ENCODE measurements at places on chromosomes 1 and 21. TPM values are rescaled to one million over a fixed set of nuclear protein-coding genes. Genes with fewer than 3 reads are reported as not detected.

DNA sequence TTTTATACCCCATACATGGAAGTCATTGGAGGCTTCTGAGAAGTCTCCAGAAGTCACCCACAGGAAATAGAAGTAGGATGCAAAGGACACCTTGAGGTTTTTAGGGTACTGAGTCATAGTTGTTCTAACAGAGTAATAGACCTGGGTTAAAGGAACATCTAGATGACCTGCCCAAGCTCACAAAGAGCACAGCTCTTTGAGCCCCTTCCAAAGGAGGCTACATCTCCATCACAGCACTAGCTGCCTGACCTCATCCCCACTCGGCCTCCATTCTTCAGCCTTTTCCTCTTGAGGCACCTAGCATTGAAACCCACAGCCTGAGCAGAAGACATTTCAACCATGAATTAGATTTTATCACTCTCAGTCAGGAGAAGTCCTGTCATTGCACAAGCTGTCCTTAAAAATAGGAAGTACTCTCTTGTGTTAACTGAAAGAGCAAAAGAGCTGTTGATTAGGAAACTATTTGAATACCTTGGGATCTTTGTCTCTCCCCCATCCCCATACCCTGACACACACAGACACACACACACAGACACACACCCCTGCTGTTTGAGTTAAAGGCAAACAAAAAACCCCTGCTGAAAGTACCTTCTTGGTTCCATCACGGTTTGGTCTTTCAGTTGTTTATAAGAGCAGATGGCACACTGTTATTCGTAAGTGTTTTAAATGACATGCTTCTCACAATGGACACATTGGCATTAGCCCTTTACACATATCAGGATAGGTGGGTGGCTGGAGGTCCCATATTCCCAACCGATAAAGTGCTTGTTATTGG is 22.2 kb downstream of the MKNK1 start:
- H3K4me3 ChIP-seq, result no peak overlapping the region
- H3K27ac ChIP-seq, result no peak overlapping the region
- 0 out of 2 replicates have a peak, but pooled peaks cover 2% of the 10 kb centered on the region for H3K4me1 ChIP-seq
- H3K36me3 ChIP-seq, result peaks cover 5% of the 10 kb centered on the region

The TIE1 gene
- 1.2 TPM for total RNA-seq

GRCh38 chr1:47298025-47298699 is 15.8 kb downstream of the STIL start:
- H3K4me3 ChIP-seq, result no peak overlapping the region
- H3K27ac ChIP-seq, result no peak overlapping the region
- no peaks in the 10 kb centered on the region for H3K27me3 ChIP-seq
- H3K36me3 ChIP-seq, result peaks cover 54% of the 10 kb centered on the region

DNA sequence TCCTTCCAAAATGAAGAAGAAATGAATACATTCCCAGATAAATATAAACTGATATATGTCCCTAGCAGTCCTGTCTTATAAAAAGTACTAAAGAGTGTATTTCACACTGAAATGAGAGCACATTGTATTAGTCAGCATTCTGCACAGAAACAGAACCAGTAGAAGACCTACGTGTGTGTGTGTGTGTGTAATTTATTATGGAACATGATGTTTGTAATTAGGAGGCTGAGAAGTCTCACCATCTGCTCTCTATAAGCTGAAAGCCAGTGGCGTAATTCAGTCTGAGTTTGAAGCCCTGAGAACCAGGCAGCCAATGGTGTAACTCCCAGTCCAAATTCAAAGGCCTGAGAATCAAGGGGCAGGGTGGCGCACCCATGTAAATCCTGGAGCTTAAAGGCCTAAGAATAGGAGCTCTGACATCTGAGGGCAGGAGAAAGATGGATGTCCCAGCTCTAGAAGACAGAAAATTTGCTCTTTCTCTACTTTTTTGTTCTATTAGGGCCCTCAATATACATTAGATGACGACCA is 146.5 kb upstream of the LYPLAL1 start:
- H3K4me1 ChIP-seq, result no peaks in the 10 kb centered on the region
- DNase-seq, result no peak
- no peaks in the 10 kb centered on the region for H3K36me3 ChIP-seq
- H3K4me3 ChIP-seq, result no peak overlapping the region

DNA sequence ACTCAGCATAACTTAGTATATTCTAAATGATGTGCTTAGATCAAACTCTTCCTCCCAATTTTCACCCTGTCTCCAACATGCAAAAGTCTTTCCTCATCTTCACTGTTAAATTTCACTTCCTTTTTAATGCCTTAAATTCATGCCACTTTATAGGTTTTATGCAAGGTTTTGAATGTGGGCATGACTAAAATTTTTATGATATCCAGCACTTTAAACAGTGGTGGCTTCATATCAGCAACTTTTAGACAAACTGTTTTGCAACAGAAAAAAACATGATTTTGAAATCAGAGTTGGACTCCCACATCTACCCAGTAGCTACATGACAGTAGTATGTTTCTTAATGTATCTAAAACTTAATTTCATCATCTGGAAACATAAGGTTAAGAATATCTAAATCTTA is 84.7 kb upstream of the ZP4 start:
- H3K27me3 ChIP-seq, result no peaks in the 10 kb centered on the region
- H3K4me1 ChIP-seq, result no peaks in the 10 kb centered on the region

DNA sequence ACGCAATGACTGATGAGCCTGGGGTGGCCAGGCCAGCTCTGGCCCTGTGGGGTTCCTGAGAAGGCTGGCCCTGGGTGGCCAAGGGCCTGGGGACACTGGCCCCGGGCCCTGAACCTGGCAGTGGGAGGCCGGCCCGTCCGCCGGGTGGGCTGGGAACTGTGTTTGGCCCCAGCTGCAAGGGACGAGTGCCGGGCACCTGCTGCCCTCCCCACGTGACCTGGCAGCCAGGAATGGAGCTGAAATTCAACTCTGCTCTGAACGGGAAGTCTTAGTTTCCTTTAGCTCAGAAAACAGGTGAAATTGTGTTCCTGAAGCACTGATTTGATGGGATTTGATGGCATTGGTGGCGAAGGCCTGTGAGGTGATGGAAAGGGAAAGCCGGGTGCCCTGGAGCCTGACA is 8.2 kb upstream of the TTLL10 start:
- no peak overlapping the region for H3K27ac ChIP-seq
- no peaks in the 10 kb centered on the region for H3K36me3 ChIP-seq
- H3K4me1 ChIP-seq, result no peaks in the 10 kb centered on the region
- DNase-seq, result no peak
- no peaks in the 10 kb centered on the region for H3K27me3 ChIP-seq

DNA sequence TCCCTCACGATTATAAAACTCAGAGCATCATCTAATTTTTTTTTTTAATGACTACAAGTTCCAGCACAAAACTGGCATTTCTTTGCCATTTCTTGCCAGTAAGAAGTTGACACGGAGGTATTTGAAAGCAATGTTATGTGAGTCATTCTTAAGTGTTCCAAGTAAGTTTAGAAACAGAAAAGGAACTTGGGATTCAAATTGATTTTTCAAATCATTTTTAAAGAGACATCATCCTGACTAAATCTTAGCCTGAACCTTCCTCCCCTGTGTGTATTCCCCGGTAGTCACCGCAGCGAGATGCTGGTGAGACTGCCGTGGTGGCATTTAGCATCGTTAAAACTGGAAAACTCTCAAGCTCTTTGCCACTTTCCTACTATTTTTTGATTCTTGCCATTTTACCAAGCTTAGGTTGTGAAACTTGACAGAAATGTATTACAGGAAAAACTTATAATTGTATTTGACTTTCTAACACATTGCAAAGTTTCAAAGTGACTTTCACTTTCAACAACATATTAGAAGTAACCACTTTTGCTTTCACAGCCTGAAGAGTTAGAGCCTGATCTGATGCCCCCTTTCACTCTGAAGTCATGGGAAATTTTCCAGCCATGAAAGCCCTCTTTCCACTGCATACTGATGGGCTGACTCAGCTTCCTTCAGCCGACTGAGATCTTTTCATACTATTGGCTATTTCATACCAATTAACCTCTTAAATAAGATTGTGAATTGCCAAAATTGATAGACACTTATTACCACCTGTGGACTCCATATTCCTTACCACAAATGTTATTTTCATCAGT is 61.4 kb downstream of the OLFML2B start:
- no peaks in the 10 kb centered on the region for H3K36me3 ChIP-seq
- H3K27ac ChIP-seq, result no peak overlapping the region
- H3K4me1 ChIP-seq, result 0 out of 2 replicates have a peak, but pooled peaks cover 2% of the 10 kb centered on the region
- no peak overlapping the region for H3K4me3 ChIP-seq
- H3K27me3 ChIP-seq, result no peaks in the 10 kb centered on the region
- no peak for DNase-seq

GRCh38 chr1:9081473-9081872 is 12.0 kb upstream of the SLC2A5 start:
- no peak for DNase-seq
- no peak overlapping the region for H3K27ac ChIP-seq

DNA sequence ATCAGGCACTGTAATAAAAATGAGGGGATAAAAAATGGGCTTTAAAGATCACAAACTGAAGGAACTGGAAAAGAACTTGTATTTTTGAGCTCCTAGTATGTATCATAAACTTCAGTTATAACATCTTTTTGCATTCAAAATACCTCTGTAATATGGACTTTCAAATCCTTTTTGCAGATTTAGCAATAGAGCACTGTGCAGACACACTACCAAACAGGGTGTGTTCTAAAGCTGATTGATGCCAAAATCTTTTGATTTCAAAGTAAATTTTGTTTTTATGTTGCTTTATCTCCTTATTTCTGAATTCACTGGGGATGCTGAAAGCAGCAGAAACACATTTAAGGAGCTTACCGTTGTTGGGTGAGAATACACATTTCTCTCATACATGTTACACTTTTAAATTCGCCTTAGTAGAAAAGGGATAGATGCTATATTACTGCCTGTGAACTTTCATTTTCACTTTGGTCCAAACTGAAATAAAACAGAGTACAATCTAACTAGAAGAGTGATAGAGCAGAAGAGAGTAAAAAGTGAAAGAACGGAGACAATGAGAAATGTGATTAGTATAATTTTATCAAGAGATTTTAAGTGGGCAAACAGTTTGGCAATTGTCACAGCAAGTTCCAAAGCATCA is 1126.6 kb downstream of the BRINP3 start:
- no peak for DNase-seq
- H3K27me3 ChIP-seq, result no peaks in the 10 kb centered on the region
- H3K36me3 ChIP-seq, result no peaks in the 10 kb centered on the region
- no peaks in the 10 kb centered on the region for H3K4me1 ChIP-seq

DNA sequence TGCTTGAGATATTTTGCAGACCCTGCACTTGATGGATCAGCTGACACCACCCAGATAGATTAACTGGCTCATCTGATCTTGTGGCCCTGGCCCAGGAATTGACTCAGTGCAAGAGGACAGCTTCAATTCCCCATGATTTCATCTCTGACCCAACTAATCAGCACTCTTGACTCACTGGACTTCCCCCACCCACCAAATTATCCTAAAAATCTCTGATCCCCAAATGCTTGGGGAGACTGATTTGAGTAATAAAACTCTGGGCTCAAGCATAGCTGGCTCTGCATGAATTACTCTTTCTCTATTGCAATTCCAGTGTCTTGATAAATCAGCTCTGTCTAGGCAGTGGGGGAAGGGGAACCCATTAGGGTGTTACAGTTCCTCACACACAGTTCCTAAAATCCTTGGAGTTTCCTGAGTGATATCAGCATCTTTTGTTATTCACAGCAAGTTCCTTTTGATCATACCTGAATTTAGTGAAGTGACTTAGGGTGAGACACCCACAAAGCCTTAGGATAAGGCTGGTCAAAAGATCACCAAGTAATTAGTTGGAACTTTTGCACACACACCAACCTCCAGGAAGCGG is 104.2 kb downstream of the COP1 start:
- DNase-seq, result no peak
- no peak overlapping the region for H3K4me3 ChIP-seq
- H3K4me1 ChIP-seq, result no peaks in the 10 kb centered on the region
- H3K27me3 ChIP-seq, result no peaks in the 10 kb centered on the region

DNA sequence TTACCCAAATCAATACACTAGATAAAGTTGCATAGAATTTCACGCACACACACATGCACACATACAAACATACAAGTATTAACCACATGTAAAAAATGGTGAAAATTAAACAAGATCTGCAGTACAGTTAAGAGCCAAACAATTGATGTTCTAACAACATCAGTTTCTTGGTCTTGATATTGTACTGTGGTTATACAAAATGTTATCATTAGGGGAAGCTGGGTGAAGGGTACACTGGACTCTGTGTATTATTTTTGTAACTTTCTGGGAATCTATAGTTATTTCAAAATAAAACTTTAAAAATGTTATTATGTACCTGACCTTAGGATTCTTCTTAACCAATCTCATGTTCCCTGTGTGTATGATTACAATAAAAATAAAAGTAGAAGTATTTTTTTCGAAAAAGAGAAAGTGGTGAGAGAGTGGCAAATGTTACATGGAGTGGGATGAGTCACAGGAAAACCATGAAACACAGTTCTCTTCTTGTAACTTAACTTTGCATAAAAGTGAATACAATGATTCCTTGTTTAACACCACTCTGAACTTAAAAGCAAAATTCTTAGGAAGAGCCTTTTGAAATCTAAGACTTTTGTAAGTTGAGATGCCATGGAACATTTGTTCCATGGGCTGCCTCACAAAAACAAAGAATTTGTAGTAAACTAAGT is 101.6 kb upstream of the RUNX1 start:
- H3K27me3 ChIP-seq, result no peaks in the 10 kb centered on the region
- peaks cover 7% of the 10 kb centered on the region for H3K36me3 ChIP-seq
- no peak overlapping the region for H3K27ac ChIP-seq
- no peaks in the 10 kb centered on the region for H3K4me1 ChIP-seq
- no peak overlapping the region for H3K4me3 ChIP-seq

GRCh38 chr1:26784886-26785285 is 2.9 kb upstream of the PIGV start:
- no peak overlapping the region for H3K27ac ChIP-seq
- H3K36me3 ChIP-seq, result peaks cover 24% of the 10 kb centered on the region
- no peaks in the 10 kb centered on the region for H3K27me3 ChIP-seq
- H3K4me1 ChIP-seq, result peaks cover 5% of the 10 kb centered on the region
- no peak overlapping the region for H3K4me3 ChIP-seq

- H3K4me3 ChIP-seq, result no peak overlapping the region
- no peaks in the 10 kb centered on the region for H3K4me1 ChIP-seq
- H3K36me3 ChIP-seq, result no peaks in the 10 kb centered on the region
- no peak for DNase-seq
- no peak overlapping the region for H3K27ac ChIP-seq
Observed at GRCh38 chr1:172270605-172271004, 149.9 kb upstream of the C1orf105 start.

The HUNK gene
- total RNA-seq, result 5.7 TPM

GRCh38 chr1:229136822-229137221 is 134.1 kb upstream of the RAB4A start:
- H3K27ac ChIP-seq, result no peak overlapping the region
- H3K4me1 ChIP-seq, result no peaks in the 10 kb centered on the region
- no peak for DNase-seq
- peaks cover 18% of the 10 kb centered on the region for H3K36me3 ChIP-seq
- no peak overlapping the region for H3K4me3 ChIP-seq

All from H9 (cell line).